T-cell (primary cell): ENCODE measurements at places on chromosomes 7 and 10.
A peak's percentile ranks its signal among the peaks of the same experiment; 100 is the strongest.

DNA sequence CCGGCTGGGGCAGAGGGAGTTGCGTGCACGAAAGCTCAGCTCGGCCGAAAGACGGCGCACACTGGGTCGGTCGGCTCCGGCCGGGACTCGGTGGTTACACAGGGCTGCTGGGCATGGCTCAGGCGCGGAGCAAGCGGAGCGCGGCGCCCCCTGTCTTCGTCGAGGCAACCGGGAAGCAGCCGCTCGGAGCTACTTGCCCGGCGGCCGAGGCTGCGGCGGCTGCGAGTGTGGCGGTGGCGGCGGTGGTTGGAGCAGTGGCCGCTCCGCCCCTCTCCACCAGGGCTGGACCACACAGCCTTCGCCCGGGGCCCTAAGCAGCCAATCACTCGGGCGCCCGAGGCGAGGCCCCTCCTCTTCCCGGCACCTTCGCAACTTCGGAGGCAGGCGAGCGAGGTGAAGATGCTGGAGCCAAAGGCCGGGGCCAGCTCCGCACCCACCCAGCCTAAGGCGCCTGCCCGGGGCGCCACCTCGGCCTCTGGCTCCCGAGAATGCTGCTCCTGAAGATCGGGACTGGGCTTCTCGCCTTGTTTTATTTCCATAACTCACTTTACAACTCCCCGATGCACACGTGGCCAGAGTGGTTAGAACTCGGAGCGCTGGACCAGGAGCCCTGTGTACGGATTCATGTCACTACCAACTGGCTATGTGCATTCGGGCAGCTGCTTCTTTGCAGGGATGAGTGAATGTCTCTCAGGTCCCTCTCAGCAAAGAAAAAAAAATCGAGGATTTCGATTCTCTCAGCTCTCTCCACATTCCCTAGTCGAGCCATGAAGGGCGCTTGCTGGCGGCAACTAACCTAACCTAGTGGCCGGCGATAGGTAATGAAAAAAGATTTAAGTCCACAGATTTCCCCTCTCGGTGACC lies at the start of gene TLL2:
TSS of gene TLL2 (minus strand) at position 229 of the 864 bp plus-strand sequence. CDS start 241 bp downstream, outside the sequence.
- DNase-seq = peak; percentile 31

DNA sequence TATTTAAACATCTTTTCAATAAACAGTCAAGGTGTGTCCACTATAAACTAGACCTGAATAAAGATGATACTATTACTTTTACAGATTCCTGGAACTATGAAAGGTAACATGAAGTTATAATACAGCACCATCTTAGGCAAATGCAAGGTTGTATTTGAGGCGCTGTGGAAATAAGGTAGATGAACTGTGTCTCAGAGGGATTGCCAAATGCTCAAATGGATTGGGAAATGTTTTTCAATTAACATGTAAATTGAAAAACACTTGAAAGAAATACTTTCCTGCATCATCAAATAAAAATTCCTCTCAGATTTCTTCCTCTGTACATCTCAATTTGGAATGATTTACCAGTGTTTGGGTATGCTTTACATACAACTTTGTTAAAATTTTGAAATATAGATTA lies 139.4 kb downstream of the DKK1 start:
- DNase-seq = no peak

GRCh38 chr10:4767033-4767814 lies 58.8 kb upstream of the AKR1E2 start:
- no peak for DNase-seq

DNA sequence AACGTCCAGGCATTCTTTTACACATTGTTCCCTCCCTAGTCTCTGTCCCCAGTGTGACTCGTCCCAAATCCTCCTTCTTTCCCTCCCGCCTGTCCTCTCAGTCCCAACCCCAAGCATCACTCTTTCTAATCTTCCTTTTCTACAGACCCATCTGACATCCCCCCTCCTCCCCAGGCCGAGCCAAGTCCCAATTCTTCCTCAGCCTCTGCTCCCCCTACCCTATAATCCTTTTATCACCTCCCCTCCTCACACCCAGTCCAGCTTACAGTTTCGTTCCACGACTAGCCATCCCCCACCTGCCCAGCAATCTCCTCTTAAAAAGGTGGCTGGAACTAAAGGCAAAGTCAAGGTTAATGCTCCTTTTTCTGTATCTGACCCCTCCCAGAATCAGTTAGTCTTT lies 95.1 kb downstream of the MACC1 start:
- no peak for DNase-seq

- no peak for DNase-seq
Observed at GRCh38 chr7:50436133-50436806, 13.9 kb downstream of the FIGNL1 start.

- DNase-seq = no peak
Observed at GRCh38 chr7:74288034-74288881, 949 bp upstream of the CLIP2 start.

DNA sequence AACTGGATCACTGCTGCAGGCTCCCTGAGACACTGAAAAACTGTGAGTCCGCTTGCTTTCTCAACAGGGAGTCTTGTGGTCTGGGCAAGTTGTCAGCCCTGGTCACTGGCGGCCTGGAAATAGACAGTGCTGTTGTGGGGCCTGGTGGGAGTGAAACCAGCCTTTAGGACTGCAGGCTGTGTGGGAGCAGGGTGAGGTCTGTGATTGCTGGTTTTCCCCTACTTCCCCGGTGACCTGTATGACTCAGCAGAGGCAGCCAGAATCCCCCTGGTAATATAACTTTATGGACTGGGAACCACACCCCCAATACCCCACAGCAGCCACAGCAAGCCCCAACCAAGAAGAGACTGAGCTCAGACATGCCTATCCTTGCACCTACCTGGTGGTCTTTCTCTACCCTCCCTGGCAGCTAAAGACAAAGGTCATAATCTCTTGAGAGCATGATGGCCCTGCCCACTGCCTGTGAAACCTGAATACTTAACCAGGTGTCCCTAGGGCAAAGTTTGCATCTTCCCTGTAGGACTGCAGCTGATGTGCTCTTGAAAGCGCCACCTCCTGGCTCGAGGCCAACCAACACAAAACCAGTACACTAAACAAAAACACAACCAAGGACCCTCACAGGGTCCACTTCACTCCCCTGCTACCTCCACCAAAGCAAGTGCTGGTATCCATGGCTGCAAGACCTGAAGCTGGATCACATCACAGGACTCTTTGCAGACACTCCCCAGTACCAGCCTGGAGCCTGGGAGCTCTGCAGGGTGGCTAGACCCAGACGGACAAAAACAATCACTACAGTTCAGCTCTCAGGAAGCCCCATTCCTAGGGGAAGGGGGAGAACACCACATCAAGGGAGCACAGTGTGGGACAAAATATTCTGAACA lies 7.2 kb upstream of the ADAM22 start:
- no peak for DNase-seq

GRCh38 chr10:52740913-52741675 lies 31.5 kb downstream of the MBL2 start:
- DNase-seq = no peak

- no peak for DNase-seq
Observed at GRCh38 chr10:96324447-96324846, 20.2 kb downstream of the DNTT start.

- no peak for DNase-seq
Observed at GRCh38 chr7:87886875-87887274, 10.6 kb downstream of the DBF4 start.

DNA sequence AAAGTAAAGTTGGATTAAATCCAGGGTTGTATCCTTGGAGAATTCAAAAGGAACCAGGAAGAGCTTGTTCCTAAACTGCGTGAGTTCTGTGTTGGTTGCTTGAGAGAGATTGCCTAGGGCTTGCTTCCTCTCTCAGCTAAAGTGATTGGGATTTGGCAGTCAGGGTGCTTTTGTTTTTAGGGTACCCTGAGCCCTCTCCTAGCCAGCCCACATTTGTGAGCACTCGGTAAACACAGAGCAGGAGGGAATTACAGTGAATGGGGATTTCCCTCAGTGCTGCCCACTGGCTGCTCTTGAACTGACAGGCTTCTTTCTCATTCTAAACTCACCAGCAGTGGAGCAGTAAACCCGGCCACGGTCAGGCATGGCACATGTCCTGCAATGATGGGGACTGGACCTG lies 146.9 kb downstream of the TPST1 start:
- no peak for DNase-seq

DNA sequence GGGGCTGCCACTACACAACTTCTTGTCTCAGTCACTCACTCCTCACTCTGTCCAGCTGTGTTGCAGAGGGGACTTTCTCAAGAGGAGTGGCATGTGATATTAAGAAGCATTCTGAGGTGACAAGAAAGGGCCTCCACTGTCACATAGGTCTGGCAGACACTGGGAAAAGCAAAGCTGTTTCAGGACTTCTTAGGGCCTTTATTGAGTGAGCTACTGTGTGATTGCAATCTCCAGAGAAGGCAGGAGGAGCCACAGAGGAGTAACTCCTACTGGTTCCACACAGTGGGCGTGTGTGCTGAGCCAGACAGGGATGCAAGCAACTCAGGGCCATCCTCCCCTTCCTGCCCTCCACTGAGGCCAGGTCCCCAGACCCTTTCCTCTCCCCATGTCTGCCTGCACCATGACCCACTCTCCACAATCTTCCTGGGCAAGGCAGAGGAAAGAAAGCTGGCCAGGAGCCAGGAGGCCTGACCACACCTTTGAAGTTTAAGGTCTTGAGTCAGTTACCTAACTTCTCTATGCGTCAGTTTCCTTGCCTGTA lies 262.0 kb upstream of the ZMIZ1 start:
- DNase-seq = no peak

- no peak for DNase-seq
Observed at GRCh38 chr7:68833422-68833821, 764.9 kb upstream of the AUTS2 start.

GRCh38 chr10:67076144-67076543 lies 150.3 kb downstream of the LRRTM3 start:
- DNase-seq = no peak

DNA sequence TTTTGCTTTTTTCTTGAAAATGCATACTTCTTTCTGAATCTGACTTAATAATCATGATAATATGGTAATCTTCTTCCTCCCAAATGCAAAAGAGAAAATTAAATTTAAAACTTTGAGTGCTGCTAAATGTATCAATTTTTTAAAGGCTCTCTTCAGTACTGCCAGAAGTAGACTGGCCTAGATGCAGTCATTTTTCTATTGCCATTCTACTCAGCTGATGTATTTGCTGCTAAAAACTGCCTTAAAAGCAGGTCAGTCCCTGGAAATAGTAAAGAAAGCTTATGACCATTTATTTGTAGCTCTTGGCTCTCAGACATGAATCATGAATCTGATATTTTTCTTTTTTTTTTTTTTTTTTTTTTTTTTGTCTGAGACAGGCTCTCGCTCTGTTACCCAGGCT lies 28.5 kb downstream of the NAPEPLD start:
- no peak for DNase-seq

GRCh38 chr7:78280276-78280675 lies 481.7 kb downstream of the PHTF2 start:
- DNase-seq = no peak

DNA sequence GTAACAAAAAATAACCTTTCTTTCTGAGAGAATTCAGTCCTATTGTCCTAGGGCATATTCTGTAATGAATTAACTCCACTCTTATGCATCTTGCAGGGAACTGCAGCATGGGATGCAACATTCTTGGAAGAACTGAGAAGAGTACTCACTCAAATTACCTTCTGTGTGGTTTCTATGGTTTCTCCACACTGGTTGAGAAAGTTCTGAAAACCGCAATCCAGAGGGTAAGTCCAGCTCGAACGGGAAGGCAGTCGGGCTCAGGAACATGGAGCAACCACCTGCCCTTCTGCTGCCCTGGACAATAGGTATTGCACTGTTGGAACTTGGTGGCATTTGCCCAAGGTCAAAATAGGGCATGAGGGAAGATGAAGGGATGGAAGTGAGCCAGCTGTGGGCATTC lies 59.6 kb upstream of the CDK13 start:
- DNase-seq = no peak

GRCh38 chr7:92838934-92839333 lies 2.6 kb upstream of the CDK6 start:
- no peak for DNase-seq

DNA sequence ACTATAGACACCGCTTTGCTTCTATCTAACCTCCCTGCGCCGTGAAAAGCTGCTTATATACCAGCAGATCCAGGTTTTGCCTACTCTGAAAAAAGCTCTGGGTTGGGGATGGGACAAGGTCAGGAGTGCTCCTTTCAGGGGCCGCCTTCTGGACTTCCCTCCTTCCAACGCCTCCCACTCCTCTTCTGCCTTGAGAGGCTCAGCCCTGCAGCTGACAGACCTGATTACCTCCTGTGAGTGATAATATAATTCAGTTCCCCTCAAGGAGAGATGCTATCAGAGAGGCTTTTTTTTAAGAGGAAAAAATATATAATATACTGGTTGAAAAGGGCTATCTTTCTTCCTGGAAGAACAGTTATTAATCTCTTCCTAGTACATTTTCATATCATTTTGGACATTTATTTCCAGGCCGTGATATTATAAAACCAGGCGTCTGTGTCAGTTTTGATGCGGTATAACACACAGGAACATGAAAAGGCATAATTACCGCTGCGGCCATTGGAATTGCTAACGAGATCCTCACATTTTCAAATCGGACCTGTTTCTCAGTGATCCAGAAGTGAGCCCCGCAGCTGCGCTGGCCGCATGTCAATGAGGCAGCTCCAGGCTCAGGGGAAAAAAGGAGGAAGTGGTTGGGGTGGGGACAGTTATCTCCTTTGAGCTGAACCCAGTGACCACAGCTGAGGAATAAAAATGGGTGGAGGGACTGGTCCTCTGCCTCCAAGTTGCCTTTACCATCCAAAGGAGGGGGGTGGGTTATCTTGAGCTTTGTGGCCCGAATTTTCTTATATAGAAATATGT lies 457.1 kb downstream of the TYW1 start:
- DNase-seq = no peak

GRCh38 chr7:139960157-139960556 lies 102.6 kb downstream of the PARP12 start:
- no peak for DNase-seq

GRCh38 chr7:158107806-158108205 lies 479.8 kb downstream of the PTPRN2 start:
- no peak for DNase-seq

DNA sequence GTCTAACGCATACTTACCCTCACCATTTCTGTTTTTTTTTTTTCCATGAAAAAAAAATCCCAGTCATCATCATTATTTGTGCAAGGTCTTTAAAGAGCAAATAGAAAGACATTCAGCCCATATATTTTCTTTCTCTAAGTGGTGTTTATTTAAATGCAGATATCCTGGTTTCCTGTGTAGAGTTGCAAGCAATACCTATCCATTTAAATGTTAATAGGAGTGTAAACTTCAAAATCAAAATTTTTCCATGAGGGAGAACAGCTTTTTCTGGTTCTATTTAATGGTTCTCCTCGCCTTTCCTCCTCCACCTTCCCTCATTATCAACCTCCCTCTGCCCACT lies 120.1 kb upstream of the AGK start:
- no peak for DNase-seq

DNA sequence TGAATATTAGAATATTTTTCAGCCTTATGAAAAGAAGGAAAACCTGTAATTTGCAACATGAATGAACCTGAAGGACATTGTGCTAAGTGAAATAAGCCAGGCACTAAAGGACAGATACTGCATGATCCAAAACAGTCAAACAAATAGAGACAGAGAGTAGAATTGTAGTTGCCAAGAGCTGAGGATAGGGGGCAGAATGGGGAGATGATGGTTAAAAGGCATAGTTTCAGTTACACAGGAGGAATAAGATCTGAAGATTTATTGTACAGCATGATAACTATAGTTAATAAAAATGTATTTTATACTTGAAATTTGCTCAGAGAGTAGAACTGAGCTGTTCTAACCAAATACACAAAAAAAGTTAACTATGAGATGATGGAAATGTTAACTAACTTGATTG lies 149.0 kb upstream of the TMEM106B start:
- DNase-seq = no peak

GRCh38 chr7:12030116-12030515 lies 181.0 kb upstream of the TMEM106B start:
- DNase-seq = no peak

- DNase-seq = no peak
Observed at GRCh38 chr10:79176052-79176501, 107.3 kb downstream of the ZMIZ1 start.

GRCh38 chr10:131901181-131901829 lies 497 bp downstream of the PPP2R2D start:
- peak; percentile 34 for DNase-seq
